ENCODE measurements at places on chromosomes 4 and X.

DNA sequence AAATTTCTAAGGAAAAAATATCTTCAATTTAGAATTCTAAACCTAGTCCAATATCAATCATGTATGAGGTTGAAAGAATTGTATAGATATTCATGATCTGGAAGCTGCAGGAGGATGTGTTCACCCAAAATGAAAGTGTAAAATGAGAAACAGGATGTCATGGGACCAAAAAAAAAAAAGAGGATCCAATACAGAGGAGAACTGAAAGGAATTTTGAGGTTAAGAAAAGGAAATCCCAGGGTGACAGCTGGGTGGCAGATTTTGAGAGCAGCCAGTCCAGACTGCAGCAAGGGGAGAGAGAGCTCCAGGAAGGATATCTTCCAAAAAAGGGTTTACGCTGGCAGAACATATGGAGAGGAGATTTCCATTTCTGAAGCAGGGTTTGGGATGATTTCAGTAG is 38.9 kb downstream of the TLR10 start:
- DNase-seq: no peak

- DNase-seq: no peak
These were observed 243.2 kb upstream of the POF1B start for GRCh38 chrX:85622635-85623034.

GRCh38 chr4:970046-970745 is 3.2 kb downstream of the DGKQ start:
- DNase-seq: no peak

DNA sequence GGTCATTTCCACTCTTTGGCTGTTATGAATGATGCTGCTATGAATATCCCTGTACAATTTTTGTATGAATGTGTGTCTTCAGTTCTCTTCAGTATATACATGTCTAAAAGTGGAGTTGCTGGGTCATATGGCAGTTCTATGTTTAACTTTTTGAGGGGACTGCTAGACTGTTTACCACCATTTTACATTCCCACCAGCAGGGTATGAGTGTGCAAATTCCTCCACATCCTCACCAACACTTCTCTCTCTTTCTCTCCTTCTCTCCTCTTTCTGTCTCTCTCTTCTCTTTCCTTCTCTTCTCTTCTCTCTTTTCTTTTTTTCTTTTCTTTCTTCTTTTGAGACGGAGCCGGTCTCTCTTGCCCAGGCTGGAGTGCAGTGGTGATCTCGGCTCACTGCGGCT is 7.8 kb downstream of the WWC2 start:
- no peak for DNase-seq

DNA sequence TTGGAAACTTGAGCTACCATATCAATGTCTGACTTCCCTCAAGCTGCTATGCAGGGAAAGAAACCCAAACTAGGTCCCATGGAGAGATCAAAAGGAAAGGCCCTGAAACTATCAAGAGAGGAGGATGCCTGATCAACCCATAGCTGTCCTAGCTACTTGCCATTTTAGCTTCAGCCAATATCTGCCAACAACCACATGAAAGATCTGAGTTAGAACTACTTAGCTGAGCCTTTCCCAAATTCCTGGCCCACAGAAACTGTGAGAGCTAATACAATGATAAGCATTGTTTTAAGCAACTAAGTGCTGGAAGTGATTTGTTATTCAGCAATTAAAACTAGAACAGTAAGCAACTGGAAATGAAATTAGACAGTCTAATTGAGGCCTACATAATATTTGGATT is 6.3 kb upstream of the ARHGEF38 start:
- DNase-seq: no peak
